ENCODE measurements at places on chromosomes 5 and 9.

DNA sequence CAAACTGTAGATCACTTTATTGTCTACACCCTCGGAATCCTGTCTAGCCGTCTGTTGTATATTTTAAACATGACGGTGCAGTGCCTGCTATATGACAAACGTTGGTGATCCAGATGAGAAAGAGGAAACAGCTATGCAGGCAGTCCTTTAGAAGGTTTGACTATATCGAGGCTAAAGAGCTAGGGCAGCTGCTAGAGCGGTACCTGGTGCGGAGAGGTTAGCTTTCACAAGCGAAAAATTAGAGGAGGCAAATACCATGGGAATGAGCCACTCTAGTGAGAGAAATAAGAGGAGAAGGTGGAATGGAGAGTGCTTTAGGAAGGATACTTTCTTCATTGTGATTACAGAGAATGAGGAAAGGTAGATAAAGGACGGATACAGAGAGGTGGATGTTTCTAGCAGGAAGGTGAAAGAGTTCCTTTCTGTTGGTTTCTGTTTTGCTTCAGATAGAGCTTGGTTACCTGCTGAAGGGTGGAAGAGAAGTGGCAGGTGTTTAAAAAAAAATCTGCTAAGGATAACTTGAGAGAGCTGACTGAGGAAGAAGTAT, 959 bp upstream of the FBXL17 start:
- DNase-seq = no peak

DNA sequence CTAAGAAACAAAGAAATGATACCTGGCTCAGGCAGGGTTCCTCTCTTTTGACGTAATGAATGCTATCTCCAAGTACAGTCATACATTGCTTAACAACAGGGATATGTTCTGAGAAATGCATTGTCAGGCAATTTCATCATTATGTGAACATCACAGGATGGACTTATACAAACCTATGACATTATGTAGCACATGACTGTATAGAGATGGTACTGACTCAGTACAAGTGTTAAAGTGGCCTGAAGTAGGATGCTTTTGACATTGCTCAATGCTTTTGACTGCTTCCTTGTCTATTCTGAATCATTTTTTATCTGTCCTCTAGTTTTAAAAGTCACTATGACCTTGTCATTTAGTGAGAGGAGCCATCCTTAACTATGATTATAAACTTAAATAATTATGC, 147.6 kb downstream of the NR2F1-AS1 start:
- DNase-seq = no peak

DNA sequence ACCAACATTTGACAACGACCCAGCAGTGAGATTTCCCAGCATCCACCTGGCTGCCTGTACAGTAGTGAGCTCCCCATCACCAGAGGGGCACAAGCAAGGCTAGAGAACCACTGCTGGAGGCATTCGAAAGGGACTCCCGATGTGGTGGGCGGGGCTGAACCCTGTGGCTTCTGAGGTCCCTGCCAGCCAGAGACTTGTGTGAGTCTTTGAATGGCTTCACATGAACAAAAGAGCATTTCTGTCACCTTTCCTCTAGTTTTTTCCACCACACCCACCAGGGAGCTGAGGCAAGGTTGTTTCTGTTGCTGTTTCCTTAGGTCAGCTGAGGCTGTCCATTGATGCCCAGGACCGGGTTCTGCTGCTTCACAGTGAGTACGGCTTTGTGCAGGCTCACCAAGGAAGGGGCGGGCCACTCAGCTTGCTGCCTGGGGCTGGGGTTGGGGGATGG, 15.7 kb downstream of the RGS3 start:
- DNase-seq = no peak

DNA sequence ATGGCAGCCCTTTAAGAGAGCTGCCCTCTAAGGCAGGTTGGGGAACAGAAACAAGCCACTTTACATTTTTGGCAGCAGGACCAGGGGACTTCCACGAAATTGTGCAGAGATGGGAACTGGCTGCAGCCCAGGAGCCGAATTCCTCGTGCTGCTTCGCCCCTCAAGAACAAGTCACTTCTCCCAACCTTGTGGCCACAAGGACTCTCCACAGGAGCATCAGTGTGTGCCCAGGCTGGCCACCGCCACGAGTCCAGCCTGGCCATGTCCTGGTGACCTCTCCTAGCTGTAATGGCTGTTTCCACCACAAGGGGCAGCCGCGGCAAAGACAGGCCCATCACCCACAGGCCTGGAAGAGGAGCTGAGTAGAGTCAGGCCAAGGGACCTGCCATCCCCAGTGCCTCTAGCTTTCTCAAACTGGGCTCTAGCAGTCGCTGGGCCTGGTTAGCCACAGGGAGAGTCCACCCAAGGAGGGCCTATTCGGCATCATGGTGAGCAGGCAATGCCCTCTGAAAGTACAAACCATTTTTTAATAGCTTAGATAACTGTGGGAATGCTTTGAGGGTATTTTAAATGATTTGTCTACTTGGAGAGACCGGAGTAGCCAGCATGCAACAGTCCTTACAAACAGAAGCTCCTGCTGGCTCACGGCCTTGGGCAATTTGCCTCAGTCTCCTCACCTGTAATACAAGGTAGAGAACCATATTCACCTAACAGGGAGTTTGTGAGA, 129.0 kb downstream of the COL23A1 start:
- peak; percentile 83 for DNase-seq

DNA sequence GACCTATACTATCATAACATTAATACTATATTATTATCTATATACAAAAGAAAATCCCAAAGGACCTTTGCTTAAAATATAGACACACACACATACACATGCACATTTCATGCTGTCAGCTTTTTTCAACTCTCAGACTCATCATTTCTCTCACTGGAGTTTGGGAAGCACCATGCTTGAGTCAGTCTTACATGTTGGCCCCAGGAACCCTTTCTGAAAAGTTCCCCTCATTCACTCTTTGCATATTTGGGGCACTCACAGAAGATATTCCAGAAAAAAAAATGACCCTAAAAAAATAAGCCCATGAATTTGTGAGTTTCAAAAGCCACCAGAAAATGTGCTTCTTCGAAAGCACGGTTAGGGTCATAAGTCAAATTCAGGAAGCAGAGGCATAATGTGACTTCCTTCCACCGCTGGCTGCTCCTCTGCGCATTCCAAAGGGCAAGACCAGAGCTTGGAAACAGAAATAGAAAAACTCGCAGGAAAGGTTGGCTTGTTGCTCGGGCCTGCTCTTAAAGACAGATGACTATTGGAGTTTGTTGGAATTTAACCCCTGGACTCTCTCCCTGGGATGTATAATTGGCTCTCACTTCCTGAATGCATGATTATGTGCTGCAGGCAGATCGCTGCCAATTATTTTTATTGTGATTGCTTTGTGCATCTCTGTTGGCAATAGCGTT, 129.7 kb upstream of the IQGAP2 start:
- peak; percentile 70 for DNase-seq

- no peak for DNase-seq
Measured at GRCh38 chr5:145110834-145111233, 724.3 kb downstream of the PRELID2 start.
